ENCODE measurements at places on chromosomes 7 and 10.
A peak's percentile ranks its signal among the peaks of the same experiment; 100 is the strongest.

- DNase-seq, result peak; percentile 56
Measured at GRCh38 chr7:149147752-149148653, 750 bp downstream of the ZNF398 start.

GRCh38 chr7:23072048-23072447, 33.5 kb upstream of the KLHL7 start:
- no peak for DNase-seq

GRCh38 chr10:83536426-83536825, 602.9 kb upstream of the GHITM start:
- no peak for DNase-seq

GRCh38 chr7:133698127-133698526, 429.0 kb upstream of the LRGUK start:
- no peak for DNase-seq

GRCh38 chr7:148156233-148156632, 434.3 kb upstream of the C7orf33 start:
- no peak for DNase-seq

- DNase-seq, result no peak
Measured at GRCh38 chr10:21015851-21016250, 118.7 kb upstream of the NEBL start.

Measured in hypothalamus (tissue), 51 donors.